ENCODE measurements at places on chromosomes 6 and 20. TPM values are rescaled to one million over a fixed set of nuclear protein-coding genes. Genes with fewer than 3 reads are reported as not detected.

SRSF12 gene
- total RNA-seq: not detected

MOCS1 gene
- total RNA-seq: 1.8 TPM

RFX6 gene
- not detected for total RNA-seq

GGTLC1 gene
- total RNA-seq: not detected

GNAS-AS1 gene
- total RNA-seq: 1.5 TPM

CNBD2 gene
- total RNA-seq: 4.0 TPM

AARS2 gene
- 19.6 TPM for total RNA-seq

DNA sequence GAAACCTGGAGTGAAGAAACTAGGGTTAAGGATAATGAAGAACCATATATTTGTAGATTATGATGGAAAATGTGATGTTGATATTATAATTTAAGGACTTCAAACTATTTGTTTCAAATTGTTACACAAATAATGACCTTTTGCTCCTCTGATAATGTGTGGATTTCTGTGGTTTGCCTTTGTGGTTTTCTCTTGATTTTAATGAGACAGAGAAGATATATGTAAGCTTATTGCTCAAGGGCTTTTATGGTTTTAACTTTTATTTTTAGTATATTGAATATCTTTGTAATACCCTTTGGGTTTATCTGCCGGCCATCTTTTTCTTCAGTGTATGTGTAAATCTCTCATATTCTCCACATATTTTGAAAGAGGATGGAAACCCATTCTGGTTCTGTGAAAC lies 362.3 kb downstream of the RIMS1 start:
- H3K27ac ChIP-seq: no peak overlapping the region
- H3K27me3 ChIP-seq: no peaks in the 10 kb centered on the region
- no peaks in the 10 kb centered on the region for H3K4me1 ChIP-seq
- no peak overlapping the region for H3K4me3 ChIP-seq
- H3K36me3 ChIP-seq: no peaks in the 10 kb centered on the region

GRCh38 chr6:26556263-26557070 lies 18.3 kb downstream of the HMGN4 start:
- no peak for DNase-seq
- H3K27ac ChIP-seq: no peak overlapping the region
- no peak overlapping the region for H3K4me3 ChIP-seq
- peaks cover 9% of the 10 kb centered on the region for H3K4me1 ChIP-seq
- no peaks in the 10 kb centered on the region for H3K36me3 ChIP-seq

GRCh38 chr20:35604449-35604747 lies 11.2 kb upstream of the SPAG4 start:
- H3K4me3 ChIP-seq: no peak overlapping the region
- peaks cover 14% of the 10 kb centered on the region for H3K4me1 ChIP-seq
- no peaks in the 10 kb centered on the region for H3K36me3 ChIP-seq
- no peak for DNase-seq
- no peak overlapping the region for H3K27ac ChIP-seq
- H3K27me3 ChIP-seq: peaks cover 25% of the 10 kb centered on the region

DNA sequence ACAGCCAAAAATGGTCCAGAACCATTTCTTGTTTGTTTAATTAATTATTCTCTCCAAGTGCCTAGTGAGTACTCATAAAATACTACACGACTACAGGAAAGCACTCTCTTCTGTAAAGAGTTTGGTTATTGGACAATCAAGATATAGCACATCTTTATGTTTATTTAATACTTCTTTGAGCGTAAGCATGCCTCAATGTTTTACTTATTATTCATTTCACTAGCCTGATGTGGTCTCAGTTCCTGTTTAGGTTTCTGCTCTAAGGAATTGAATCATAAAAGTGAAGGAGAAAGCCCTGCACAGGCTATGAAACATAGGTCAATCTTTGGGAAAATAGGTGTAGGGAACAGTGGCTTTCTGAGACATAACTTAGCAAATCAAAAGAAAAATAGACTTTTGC lies 45.9 kb upstream of the AIG1 start:
- peaks cover 2% of the 10 kb centered on the region for H3K27me3 ChIP-seq
- H3K4me3 ChIP-seq: no peak overlapping the region
- no peak for DNase-seq

GRCh38 chr6:63764318-63764916 lies 128.8 kb downstream of the PHF3 start:
- no peaks in the 10 kb centered on the region for H3K36me3 ChIP-seq
- H3K4me3 ChIP-seq: no peak overlapping the region
- no peaks in the 10 kb centered on the region for H3K4me1 ChIP-seq

DNA sequence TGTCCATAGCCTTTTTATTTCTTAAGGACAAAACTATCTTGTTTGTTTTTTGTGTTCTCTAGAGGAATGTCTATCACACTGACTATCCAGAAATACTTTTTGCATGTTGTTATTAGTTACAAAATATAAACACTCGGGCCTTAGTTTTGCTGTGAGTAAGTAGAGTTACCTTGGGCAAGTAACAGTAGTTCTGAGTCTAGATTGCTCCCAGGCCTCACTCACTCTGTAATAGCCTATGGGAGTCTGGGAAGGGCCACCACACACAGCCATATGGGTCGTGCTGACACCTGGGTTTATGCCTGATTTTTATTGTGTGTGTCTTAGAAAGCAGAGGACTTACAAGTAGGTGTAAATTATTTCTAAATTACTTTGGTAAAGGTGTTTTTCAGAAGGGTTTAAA lies 185.8 kb downstream of the TMEM242 start:
- H3K27ac ChIP-seq: no peak overlapping the region
- no peaks in the 10 kb centered on the region for H3K27me3 ChIP-seq
- no peak for DNase-seq
- no peak overlapping the region for H3K4me3 ChIP-seq
- H3K36me3 ChIP-seq: peaks cover 26% of the 10 kb centered on the region

DNA sequence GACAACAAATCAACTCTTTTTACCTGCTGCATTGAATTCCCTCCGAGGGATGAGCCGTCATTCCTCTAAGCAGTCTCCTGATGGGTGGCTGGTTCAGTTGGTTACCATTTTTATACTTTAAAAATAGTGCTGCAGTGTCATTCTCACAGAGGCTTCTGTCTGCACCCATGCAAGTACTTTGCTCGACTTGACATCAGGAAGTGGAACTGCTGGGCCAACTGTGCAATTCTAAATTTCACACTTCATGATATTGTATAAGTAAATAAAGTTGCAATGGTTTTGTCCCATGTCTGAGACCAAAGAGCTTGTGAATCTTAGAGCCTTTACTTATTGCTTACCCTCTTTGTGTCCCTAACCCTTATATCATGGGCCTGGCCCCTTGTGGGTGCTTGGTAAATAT lies 2.5 kb downstream of the BTN3A1 start:
- H3K27ac ChIP-seq: no peak overlapping the region
- peaks cover 54% of the 10 kb centered on the region for H3K36me3 ChIP-seq
- no peak for DNase-seq

DNA sequence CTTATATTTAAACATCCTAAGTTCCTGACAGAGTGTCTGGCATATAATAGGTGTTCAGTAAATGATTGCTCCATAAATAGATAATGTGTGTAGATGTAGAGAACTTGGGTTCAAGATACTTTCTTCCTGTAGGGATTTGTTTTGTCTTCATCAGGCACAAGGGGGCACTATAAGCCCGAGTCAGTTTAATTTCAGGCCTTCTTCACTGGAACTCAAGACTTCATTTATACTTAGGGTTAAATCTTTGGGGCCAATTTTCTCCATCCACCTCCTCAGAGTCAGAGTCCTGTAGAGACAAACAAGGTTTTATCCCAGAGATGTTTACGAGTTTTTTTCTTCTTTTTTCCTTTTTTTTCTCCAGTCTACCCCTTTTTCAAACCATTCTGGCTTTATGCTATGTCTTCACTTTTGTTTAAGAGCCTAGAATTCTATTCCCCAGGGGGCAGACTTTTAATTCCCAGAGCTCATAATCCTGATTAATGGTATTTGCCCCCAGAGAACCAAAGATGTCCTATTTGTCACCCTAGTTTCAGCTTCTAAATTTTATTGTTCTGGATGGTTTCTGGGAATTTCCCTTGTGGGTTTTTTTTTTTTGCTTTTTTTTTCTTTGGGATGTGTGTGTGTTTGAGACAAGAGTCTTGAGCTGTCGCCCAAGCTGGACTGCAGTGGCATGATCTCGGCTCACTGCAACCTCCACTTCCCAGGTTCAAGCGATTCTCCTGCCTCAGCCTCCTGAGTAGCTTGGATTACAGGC lies 88.4 kb downstream of the HFE start:
- H3K27ac ChIP-seq: peak overlapping the region; percentile 75
- peaks cover 15% of the 10 kb centered on the region for H3K36me3 ChIP-seq
- peaks cover 50% of the 10 kb centered on the region for H3K4me1 ChIP-seq
- peak; percentile 81 for DNase-seq

DNA sequence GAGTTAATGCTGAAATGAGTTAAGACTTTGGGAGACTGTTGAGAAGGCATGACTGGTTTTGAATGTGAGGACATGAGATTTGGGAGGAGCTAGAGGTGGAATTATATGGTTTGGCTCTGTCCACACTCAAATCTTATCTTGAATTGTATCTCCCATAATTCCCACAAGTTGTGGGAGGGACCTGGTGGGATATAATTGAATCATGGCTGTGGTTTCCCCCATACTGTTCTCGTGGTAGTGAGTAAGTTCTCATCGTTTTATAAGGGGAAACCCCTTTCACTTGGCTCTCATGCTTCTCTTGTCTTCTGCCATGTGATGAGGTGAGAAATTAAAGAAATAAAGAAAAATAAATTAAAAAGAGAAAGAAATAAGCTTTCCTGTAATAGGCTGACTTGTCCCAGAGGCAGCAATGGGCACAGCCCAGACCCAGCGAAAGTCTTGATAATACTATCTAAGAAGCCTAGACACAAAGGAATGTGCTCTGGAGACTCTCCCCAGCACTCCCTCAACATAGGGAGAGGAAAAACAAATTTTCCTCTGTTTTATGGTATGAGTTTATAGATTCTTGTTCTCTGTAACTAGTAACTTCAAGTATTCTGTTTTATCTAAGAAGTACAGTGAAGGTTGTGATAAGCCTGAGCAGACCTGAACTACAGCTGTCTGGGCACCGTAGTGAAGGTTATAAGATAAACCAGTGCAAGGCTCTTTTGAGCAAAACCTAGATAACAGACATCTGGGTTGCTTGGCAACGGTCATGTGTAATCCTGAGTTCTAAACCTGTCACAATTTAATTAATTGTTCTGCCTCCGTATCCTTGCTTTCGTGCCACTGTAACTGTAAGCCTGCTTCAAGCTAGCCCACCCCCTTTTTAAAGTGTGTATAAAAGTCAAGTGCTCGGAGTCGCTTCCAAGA lies 88.9 kb upstream of the ECI2 start:
- H3K27me3 ChIP-seq: no peaks in the 10 kb centered on the region
- no peaks in the 10 kb centered on the region for H3K36me3 ChIP-seq
- no peak overlapping the region for H3K4me3 ChIP-seq
- no peaks in the 10 kb centered on the region for H3K4me1 ChIP-seq
- DNase-seq: no peak
- H3K27ac ChIP-seq: no peak overlapping the region

DNA sequence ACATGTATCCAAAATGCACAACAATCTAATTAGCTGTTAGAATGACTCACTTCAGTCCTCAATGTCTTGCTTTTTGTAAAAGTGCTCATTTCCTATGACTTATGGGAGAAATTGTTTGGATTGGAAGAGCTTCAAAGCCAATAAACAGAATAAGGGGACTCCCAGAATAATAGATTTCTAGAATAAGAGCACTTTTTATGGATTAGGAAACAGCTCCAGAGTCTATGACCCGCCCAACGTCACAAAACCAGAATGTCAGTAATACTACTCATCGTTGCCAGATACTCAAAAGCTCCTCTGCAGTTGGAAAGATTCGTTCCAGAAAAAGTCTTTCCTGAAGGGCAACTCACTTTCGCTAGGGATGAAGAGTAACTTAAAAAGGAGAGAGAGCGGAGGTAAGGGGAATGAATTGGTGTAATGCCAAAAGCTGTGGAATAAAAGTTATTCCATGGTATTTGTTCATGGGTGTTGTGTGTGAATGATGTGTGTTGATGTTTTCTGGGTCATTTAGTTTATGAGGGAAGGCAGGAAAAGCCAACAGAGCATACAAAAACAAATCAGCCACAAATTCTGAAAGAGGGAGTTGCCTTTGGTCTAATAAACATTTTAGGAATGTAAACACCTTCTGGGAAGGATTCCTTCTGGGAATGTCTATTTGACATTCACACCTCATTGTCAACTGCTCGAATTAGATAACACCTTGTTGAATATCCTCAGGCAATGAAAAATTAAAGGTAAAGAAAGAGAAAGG lies 64.6 kb downstream of the SYNE1 start:
- H3K27ac ChIP-seq: no peak overlapping the region
- DNase-seq: no peak
- no peaks in the 10 kb centered on the region for H3K36me3 ChIP-seq
- no peak overlapping the region for H3K4me3 ChIP-seq

- H3K4me3 ChIP-seq: no peak overlapping the region
- no peak for DNase-seq
- no peak overlapping the region for H3K27ac ChIP-seq
- H3K27me3 ChIP-seq: no peaks in the 10 kb centered on the region
Measured at GRCh38 chr20:12211361-12211760, 293.7 kb downstream of the BTBD3 start.

GRCh38 chr6:170402318-170403040 lies 95.9 kb downstream of the FAM120B start:
- no peaks in the 10 kb centered on the region for H3K27me3 ChIP-seq
- H3K4me1 ChIP-seq: no peaks in the 10 kb centered on the region
- H3K27ac ChIP-seq: peak overlapping the region; percentile 41
- H3K4me3 ChIP-seq: no peak overlapping the region
- DNase-seq: no peak

- peaks cover 22% of the 10 kb centered on the region for H3K4me1 ChIP-seq
- DNase-seq: no peak
- peaks cover 60% of the 10 kb centered on the region for H3K27me3 ChIP-seq
- H3K4me3 ChIP-seq: peak within 1 kb of the TSS; percentile 72
Measured at GRCh38 chr20:2692036-2692885, at the start of gene EBF4. EBF4 (plus strand) TSS chr20:2692780; CDS start chr20:2693646, 866 bp downstream.

DNA sequence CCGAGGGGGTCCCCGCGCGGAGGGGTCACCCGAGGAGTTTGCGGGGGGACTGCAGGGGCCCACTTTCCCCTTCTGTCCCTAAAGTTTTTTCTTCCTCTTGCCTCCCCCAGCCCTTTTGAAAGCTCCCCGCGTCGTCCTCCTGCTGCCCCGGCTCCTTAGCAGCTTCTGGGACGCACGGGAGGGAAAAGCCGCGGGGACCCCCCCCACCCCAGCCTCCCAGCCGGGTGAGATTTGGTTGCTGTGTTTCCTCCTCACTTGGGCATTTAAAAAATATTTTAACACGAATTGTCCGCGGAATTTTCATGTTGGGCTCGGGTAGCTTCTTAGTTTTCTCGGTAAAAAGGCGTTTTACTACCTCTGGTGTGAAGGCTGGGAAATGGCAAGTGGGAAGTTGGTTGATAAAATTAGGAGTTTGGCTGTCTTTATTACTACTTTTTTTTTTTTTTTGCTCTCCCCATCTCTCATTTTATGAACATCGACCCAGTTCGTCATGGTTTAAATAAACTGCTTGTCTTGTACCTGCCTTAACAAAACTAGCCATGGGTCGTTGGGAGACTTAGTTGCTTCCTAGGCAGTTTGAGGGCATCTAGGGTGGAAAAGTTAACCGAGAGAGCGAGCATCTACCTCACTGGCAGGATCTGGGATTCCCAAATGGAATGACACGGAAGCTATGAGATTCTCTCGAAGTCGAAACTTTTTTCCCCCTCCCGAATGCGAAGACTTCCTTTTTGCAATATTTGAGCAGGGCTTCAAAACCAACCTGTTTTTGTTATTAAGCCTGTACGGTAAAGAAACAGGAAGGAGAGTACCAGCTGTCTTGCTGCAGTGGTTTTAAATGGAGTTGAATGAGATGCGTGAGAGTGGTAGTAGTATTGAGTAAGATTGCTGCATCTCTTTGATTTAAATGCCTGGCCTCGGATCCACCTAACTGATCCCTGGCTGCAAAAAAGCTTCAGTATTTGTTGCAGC lies 868 bp downstream of the NCOA3 start:
- no peaks in the 10 kb centered on the region for H3K27me3 ChIP-seq
- DNase-seq: peak; percentile 57

Data from activated CD4-positive, alpha-beta T cell treated with anti-CD3 and anti-CD28 coated beads, Interleukin-2, amount 10 ng/mL, durations not matched to agents 7 days and 5 days (primary cell).